ENCODE measurements at places on chromosomes 5 and 9.

- no peak for DNase-seq
Observed at GRCh38 chr9:75133396-75133795, 45.1 kb downstream of the OSTF1 start.

- DNase-seq = peak; percentile 91
Observed at GRCh38 chr5:80654391-80655230, at the start of the genes DHFR and MSH3. DHFR (minus strand) TSS chr5:80654983; CDS start chr5:80654489, 494 bp downstream. MSH3 (plus strand) TSS chr5:80654652; CDS start chr5:80654728, 76 bp downstream.

- no peak for DNase-seq
Observed at GRCh38 chr5:181245427-181246275, 1.9 kb upstream of the RACK1 start.

GRCh38 chr5:14179446-14179845 is 36.3 kb downstream of the TRIO start:
- no peak for DNase-seq

DNA sequence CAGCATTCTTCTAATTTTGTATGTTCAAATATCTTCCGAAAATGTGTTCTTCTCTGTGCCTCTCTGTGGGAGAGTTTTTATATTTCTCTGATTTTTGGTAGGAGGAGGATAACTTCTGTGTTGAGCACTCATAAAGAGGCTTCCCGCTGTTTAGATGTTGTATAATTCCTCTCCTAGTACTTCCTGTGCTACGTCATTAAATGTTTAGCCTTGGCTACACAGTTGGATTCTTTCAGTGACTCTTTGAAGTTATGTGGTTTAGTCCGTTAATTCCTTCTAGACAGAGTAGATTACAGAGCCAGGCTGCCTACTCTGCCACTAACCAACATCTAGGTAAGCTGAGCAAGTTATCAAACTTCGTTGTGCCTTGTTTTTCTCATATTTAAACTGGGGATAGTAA is 302.6 kb downstream of the OSTF1 start:
- DNase-seq = no peak

GRCh38 chr9:124440786-124441185 is 9.5 kb upstream of the ADGRD2 start:
- no peak for DNase-seq

- DNase-seq = peak; percentile 26
Observed at GRCh38 chr5:97100476-97100875, 41.9 kb downstream of the LIX1 start.

- peak; percentile 79 for DNase-seq
Observed at GRCh38 chr9:69421908-69422801, 97.1 kb downstream of the ENTREP1 start.

GRCh38 chr9:133030317-133031129 is at the start of gene GTF3C5:
GTF3C5 (plus strand) TSS chr9:133030997; CDS start chr9:133031012, 15 bp downstream.
- DNase-seq = peak; percentile 100

GRCh38 chr9:131094622-131095021 is 1.7 kb upstream of the AIF1L start:
- peak; percentile 20 for DNase-seq

GRCh38 chr9:76037587-76038225 is 147.2 kb downstream of the PCSK5 start:
- DNase-seq = no peak

DNA sequence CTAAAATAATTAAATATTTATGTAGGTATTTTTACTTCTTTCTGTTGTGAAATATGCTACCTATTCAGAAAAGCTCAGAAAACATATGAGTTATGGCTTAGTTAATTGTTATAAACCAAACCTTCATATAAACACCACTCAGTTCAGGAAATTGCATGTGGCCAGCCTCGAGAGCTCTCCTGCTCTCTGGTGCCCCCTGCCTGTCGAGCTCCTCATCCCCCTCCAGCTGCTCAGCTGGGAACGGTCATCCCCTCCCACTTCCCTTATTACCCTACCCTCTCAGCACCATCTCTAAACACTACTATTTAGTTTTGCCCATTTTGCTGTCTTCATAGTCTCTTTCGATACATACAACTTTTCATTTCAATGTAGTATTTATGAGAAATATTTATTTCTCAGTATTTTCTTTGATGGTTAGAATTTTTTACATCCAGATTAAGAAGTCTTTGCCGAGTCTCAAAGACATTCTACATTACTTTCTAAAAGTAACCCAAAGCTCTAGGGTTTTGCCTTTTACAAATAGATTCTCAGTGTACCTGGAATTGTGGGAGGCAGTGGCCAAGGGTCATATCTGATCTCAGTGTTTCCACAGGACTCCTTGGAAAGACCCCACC is 51.2 kb upstream of the SEMA4D start:
- peak; percentile 53 for DNase-seq

- no peak for DNase-seq
Observed at GRCh38 chr9:93380410-93381060, 71.0 kb upstream of the FAM120A start.

- DNase-seq = no peak
Observed at GRCh38 chr9:93452710-93453046, 703 bp downstream of the FAM120AOS start.

DNA sequence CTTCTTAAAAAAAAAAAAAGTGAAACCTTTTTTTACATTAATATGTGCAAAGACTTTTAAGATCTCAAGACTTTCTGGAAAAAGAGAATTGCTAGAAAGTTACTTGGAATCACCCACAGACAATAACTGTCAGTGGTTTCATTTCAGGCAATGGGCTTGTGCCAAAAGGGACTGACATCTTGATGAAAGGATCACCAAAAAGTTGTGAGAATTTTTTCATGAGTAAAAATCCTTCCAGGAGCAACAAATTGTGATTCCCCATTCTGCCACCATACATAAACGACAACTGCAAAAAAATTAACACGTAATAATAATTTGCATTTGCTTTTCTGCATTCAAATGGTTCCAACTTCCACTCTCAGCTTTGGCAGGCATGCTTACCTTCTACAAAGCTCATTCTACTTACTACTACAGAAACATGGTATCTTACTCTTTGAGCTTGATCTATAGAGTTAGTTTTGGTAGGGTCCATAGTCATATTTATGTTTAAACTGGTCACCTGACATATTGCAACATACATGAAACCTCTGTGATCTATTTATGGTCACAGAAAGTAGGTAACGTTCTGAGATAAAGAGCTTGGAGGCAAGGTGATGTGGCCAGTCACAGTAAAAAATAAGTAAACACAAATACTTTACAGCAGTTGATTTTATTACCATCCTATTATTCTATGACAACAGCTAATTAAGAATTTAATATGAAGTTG is 3.0 kb downstream of the NREP start:
- DNase-seq = no peak

- DNase-seq = no peak
Observed at GRCh38 chr9:134056483-134057306, 11.1 kb downstream of the BRD3 start.

GRCh38 chr5:56259002-56259511 is 25.9 kb upstream of the ANKRD55 start:
- DNase-seq = peak; percentile 95

GRCh38 chr9:6984941-6985578 is 227.3 kb downstream of the KDM4C start:
- no peak for DNase-seq

GRCh38 chr9:78856781-78857180 is 559.9 kb downstream of the PSAT1 start:
- DNase-seq = no peak

DNA sequence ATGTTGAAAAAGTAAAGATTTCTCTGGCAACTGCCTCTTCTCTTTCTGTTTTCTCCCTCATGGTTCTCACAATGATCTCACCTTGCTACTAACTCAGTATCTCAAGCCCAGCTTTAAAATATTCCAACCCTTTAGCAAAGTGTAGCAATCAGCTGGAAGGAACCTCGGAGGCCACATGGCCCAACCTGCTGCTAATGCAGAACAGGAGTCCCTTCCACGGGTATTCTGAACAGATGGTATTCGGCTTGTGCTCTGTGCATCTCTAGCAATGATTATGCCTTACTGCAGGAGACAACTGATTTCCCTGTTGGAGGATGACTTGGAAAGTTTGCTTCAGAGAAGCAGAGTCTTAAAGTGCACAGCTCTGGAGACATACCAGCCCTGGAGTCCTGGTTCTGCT is 151.8 kb upstream of the PPP1R2B start:
- DNase-seq = no peak

GRCh38 chr5:120199559-120199958 is 264.5 kb upstream of the PRR16 start:
- DNase-seq = no peak

DNA sequence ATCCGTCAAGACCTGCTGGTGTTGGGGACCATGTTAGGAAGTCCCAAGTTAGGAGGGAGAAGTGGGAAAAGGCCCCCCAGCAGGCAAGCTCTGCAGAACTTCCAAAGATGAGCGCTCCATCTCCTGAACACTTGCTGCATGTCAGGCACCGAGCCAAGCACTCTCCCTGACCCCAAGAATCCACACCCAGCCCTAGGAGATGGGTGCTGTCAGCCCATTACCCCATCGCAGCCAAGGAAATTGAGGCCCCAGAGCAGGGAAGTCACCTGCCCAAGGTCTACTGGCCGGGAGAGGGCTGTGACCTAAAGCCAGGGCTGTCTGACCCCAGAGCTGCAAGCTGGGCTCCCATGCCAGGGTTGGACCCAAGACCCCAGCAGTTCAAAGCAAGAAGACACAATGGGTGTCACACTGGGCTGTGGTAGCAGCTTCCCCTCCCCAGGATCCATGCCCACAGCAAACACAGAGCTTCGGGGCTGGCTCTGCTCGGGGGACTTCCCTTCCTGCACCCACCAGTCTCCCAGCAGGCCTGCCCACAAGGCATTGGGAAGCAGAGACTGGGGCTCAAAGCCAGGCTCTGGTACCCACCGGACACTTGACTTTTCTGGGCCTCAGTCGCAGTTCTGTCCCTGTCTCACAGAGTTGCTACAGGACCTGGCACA is 13.5 kb downstream of the EEIG1 start:
- no peak for DNase-seq

DNA sequence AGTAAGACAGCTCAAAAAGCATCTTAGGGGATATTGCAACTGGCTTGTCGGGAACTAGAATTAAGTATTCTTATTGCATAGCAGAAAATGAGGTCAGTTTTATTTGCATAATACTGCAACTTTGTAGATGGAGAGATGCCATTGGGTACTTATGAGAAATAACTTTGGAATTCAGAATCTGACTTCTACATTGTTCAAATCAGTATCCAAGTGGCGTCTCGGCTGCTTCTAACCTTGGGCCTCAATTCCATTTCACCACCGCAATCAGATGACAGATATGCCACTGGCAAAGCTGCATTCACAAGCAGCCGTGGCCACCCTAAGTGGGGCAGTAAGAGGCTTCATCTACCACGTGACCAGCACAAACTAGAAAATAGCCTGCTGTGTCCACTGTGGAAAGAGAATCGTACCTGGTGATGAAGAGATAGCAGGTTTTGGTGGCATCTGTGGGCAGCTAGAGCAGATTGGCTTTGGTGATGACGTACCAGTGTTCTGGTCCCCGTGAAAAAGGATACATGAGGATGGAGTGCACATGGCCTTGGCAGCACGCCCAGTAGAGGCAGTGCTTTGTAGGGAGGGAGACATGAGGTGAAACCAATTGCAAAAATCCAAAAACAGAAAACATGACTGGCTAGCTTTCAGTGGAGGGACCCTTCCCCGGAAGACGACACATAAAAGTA is 116.6 kb downstream of the KLHL3 start:
- DNase-seq = peak; percentile 59

- no peak for DNase-seq
Observed at GRCh38 chr5:78922879-78923621, 62.1 kb downstream of the ARSB start.

DNA sequence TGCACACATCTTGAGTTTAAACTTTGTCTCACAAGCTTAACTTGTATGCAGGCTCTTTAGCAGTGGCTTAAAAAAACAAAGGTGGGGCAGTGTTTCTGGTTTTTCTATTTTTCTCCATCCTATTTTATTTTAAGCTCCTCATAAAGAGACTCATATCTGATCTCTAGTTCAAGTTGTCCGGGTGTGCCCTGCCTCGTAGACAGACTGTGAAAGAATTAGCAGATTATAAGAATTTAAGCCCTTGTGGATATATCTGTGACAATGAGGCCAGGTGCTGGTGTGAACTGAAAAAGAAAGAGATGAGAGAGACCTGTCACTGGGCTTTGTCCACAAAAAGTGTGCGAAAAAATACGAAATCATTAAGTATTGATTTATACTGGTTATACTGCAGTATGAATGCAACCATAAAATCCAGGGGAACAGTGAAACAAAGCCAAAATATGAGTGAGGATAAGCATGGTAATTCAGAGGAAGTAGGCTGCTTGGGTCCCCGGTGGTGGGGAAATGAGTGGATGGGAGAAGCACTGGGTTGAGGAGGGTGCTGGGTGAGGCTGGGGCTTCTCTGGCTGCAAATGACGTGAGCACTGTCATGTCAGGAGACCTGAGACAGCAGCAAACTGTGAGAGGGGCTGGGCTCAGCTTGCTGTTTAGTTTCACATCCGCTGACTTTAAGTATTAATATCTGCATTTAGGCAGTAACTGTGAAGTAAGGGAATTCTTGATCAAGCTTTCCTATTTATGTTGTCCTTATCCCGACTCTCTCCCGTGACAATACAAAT is 179.7 kb upstream of the ANKRD55 start:
- no peak for DNase-seq

DNA sequence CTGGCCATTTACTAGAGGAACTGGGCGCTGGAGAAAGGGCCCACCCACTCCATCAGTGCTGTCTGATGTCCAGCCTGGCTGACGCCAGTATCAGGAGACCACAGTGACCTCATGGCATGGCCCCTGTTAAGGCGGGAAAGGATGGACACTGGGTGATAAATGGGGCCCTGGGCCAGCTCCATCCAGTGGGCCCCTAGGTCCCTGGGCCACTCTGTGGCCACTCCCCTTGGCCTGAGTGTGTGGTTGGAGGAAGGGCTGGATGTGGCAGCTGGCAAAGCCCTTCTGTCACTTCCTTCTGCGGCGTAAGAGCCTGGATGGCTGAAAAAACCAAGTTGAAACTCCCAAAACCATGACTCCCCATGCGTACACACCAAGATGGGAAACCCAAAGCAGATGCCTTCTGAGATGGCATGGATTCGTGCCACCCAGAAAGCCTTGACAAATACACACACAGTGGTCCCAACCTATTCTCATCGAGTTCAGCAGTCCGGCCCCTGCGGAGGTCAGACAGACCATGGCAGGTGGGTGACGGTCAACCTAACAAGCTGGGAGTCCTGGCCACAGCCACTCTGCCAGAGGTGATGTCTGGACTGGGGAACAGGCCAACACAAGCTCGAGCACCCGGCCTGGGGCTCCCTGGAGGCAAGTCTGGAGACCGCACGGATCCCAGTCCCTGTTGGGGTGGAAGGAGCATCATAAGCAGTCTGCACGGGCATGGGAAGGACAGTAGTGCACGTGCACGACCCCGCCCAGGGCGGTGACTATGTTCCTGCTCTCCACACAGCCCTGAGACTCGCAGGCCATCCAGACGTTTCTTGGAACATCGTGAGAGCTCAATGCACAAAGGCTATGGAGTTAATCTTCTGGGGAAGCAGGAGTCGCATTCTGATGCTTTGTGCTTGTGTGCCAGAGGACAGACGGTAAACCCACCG is 45.2 kb upstream of the NOTCH1 start:
- no peak for DNase-seq
